ENCODE measurements at places on chromosomes 3 and 15. TPM values are rescaled to one million over a fixed set of nuclear protein-coding genes. Genes with fewer than 3 reads are reported as not detected.

The DLEC1 gene
- 0.49 TPM for total RNA-seq

The MTHFS gene
- 14.7 TPM for total RNA-seq

The ARPP21 gene
- total RNA-seq = 8.1 TPM

The TTLL13 gene
- not detected for total RNA-seq

The TMEM207 gene
- total RNA-seq = not detected

The SERPINI2 gene
- total RNA-seq = not detected

The GPR62 gene
- 0.20 TPM for total RNA-seq

The CLDN1 gene
- total RNA-seq = 115 TPM

The EOMES gene
- total RNA-seq = 0.49 TPM

The LEO1 gene
- 21.1 TPM for total RNA-seq

The GPR27 gene
- total RNA-seq = 5.2 TPM

The HIGD2B gene
- total RNA-seq = not detected

The SAXO2 gene
- total RNA-seq = 1.3 TPM

The MEX3B gene
- total RNA-seq = 14.9 TPM

The SERINC4 gene
- total RNA-seq = 0.10 TPM

The GABPB1 gene
- total RNA-seq = 27.4 TPM

The TMCO5A gene
- not detected for total RNA-seq

The RTP3 gene
- not detected for total RNA-seq

The SPATA12 gene
- 0.10 TPM for total RNA-seq

The CHRM5 gene
- not detected for total RNA-seq

The DNAJA4 gene
- 26.8 TPM for total RNA-seq

The MYL3 gene
- total RNA-seq = 23.7 TPM

The HEG1 gene
- total RNA-seq = 22.0 TPM

The CDHR4 gene
- total RNA-seq = not detected

The CLRN1 gene
- not detected for total RNA-seq

The NR2E3 gene
- total RNA-seq = 0.79 TPM

The COL6A6 gene
- 38.9 TPM for total RNA-seq

The OXSR1 gene
- 41.1 TPM for total RNA-seq

The SNRPN gene
- total RNA-seq = 58.2 TPM

The ARMC8 gene
- 47.1 TPM for total RNA-seq

The MYO5C gene
- 8.0 TPM for total RNA-seq

The FBXL22 gene
- 1.9 TPM for total RNA-seq

The HYAL3 gene
- 2.7 TPM for total RNA-seq

The TMED3 gene
- 43.4 TPM for total RNA-seq

The AMIGO3 gene
- 0.10 TPM for total RNA-seq

The HTD2 gene
- 10.6 TPM for total RNA-seq

The ACAN gene
- 8.3 TPM for total RNA-seq

The CCDC71 gene
- total RNA-seq = 9.7 TPM

The IL17RC gene
- total RNA-seq = 22.2 TPM

The PIK3R4 gene
- 30.2 TPM for total RNA-seq

The DNAH12 gene
- total RNA-seq = 2.1 TPM

The APOD gene
- total RNA-seq = 24.9 TPM

The CHRFAM7A gene
- total RNA-seq = 1.4 TPM

The SLC22A13 gene
- 0.30 TPM for total RNA-seq

The GATM gene
- 132 TPM for total RNA-seq

The ANKRD34C gene
- not detected for total RNA-seq

The FGD5 gene
- 14.9 TPM for total RNA-seq

The CAND2 gene
- total RNA-seq = 6.1 TPM

The CPLX3 gene
- total RNA-seq = 0.20 TPM

The MYRIP gene
- total RNA-seq = 0.99 TPM

The MOBP gene
- total RNA-seq = 0.10 TPM

The AGTR1 gene
- total RNA-seq = 39.6 TPM

The ZNF502 gene
- total RNA-seq = 6.8 TPM

The TRH gene
- total RNA-seq = not detected

The GOLGA6D gene
- total RNA-seq = 0.30 TPM

All from skin of body (tissue), 3 donors.